ENCODE measurements at places on chromosomes 11 and 22.

- DNase-seq = no peak
Observed at GRCh38 chr11:10695833-10696232, 2.3 kb upstream of the IRAG1 start.

- DNase-seq = no peak
Observed at GRCh38 chr11:110026858-110027626, 66.2 kb upstream of the ZC3H12C start.

- DNase-seq = peak; percentile 71
Observed at GRCh38 chr11:102451681-102452460, 694 bp downstream of the TMEM123 start.

DNA sequence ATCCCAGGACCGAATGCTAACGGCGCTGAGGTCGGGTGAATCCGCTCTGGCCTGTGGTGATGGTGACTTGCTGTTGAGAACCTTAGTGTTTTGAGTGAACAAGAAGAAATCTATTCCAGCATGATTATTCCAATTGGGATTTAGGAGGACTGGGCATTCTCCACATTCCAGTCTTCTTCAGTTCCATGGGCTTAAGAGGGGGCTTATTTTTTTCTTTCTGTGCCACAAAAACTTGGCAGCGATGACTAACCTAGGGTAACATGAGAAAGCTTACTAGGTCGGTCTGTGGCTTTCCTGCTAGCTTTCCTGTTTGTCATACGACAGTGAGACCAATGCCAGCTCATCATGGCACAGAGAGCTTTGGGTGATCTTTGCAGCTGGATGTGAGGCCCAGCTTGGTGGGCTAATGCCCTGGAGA, 62.9 kb upstream of the ATXN10 start:
- DNase-seq = no peak

DNA sequence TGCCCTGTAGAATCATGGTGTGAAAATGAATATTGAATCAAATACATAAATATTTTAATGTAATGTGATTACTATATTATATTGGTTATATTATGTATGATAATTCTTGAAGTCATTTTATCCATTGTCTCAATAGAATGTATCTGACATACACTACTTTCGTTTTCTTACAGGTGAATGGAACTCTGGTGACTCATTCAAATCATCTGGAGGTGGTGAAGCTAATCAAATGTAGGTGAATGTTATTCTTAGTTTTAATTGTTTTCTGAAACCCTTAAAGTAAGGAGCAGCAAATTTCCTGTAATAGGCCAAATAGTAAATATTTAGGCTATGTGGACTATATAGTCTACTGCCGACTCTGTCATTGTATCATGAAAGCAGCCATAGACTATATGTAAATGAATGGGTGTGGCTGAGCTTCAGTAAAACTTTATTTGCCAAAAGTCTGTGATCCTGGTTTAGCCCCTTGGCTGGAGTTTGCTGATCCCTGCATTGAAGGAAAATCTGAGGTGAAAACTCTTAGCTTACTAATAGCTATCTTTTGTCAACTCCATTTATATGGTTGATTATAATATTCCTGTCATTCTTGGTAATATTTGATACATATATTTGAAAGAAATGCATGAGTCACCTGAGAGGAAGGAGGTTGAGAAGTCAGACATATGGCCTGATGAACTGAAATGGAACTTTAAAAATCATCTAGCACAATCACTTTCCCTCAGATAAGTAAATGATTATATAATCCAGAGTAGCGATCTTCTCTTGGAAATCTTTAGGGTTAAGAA, 87.2 kb upstream of the GRIK4 start:
- DNase-seq = no peak

- peak; percentile 55 for DNase-seq
Observed at GRCh38 chr22:41197038-41197972, 7.8 kb upstream of the L3MBTL2 start.

DNA sequence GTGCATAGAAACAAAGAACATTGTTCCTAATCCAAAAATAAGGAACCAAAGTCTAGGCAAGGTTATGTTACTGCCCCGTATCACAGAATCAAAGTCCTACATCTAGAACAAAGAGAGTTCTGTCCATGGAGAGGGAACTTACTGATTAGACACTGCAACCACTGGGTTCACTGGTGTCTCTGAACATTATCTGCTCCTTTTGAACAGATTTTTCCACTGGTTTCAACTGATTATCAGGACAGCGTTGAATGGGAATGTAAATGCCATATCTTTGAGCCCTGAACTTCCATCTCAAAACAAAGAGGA, 20.1 kb upstream of the OR8D2 start:
- no peak for DNase-seq

GRCh38 chr11:111324277-111324720, 26.0 kb downstream of the POU2AF3 start:
- DNase-seq = no peak

DNA sequence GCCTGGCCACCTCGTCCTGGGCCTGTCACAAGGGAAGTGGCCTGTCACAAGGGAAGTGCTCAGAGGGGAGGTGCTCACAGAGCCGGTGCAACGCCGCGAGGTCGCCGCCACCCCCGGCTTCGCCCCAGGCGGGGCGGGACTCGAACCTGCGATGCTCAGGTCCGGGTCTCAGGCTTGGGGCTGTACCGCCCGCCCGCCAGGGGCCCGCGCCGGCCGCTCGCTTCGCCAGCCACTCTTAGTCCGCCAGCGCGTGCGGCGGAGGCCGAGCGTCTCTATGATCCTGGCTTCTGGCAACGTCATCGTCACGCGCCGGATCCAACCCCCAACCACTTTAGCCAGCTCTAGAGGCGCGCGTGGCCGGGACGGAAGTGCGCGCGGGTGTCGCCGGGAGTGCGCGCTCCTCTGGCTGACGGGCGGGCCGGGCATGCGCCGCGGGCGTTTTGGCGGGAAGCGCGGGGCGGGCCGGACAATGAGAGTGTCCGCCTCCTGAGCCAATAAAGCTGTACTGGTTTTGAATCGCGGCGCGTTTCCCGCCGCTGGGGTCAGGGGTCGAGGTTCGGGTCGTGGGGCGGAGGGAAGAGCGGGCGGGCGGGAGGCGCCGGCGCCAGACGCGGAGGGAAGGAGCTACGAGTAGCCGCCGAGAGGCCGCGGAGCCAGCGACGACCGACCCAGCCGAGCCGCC, at the start of gene TRMT2A:
TSS of gene TRMT2A (minus strand) at position 276 of the 682 bp plus-strand sequence. CDS start 320 bp downstream, outside the sequence.
- peak; percentile 85 for DNase-seq

DNA sequence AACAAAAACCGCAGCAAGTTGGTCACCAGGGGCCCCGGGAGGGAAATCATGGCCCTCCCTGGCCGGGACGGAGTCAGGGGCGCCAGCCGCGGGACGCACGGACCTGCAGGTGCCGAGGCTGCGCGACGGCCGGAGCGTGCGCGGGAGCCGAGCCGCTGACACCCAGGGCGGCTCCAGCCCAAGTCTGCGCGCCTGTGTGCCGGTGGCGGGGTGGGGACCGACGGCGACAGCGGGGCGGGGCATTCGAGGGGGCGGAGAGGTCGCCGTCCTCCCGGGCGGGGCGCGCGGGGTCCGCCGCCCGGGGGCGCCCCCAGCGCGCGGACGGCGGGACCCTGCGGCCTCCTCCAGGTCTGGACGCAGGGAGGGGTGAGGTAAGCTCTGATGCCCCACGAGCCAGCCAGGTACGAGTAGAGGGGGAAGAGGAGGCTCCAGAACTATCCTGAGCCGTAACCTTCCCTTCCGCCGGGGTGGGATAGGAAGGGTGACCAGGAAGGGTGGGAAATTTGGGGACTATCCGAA, at the start of gene ESAM:
TSS of gene ESAM (minus strand) at position 186 of the 519 bp plus-strand sequence. CDS start at position 50, 136 bp downstream.
- peak; percentile 9 for DNase-seq

GRCh38 chr22:46878191-46878948, 115.9 kb downstream of the TBC1D22A start:
- DNase-seq = no peak

DNA sequence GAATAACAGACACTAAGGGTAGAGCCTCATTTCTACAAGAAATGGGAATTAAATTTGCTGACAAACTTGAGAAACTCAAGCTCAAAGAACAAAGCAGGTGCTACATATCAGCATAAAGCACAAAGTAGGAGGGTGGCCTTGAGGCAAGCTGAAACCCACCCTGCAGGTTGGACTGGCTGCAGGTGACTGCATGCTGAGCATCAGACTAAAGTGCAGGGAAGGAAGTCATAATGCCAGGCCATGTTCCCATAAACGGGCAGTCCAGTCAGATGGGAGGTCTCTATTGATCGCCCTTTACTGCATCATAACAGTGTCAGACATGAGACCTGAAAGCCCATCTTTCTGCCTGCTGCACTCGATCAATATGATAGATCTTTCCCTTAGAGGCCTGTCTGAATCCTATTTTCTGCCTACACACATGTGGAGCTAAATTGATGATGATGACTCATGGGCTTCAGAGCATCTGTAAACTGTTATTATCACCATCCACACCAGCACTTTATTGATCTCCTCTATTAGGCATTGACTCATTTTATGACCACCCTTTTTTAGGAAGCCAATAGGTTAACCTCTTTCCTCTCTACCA, 224.5 kb upstream of the DDI1 start:
- DNase-seq = no peak

- DNase-seq = no peak
Observed at GRCh38 chr11:35343033-35343598, 76.2 kb downstream of the SLC1A2 start.

GRCh38 chr11:102577723-102578122, 47.2 kb upstream of the MMP7 start:
- no peak for DNase-seq

DNA sequence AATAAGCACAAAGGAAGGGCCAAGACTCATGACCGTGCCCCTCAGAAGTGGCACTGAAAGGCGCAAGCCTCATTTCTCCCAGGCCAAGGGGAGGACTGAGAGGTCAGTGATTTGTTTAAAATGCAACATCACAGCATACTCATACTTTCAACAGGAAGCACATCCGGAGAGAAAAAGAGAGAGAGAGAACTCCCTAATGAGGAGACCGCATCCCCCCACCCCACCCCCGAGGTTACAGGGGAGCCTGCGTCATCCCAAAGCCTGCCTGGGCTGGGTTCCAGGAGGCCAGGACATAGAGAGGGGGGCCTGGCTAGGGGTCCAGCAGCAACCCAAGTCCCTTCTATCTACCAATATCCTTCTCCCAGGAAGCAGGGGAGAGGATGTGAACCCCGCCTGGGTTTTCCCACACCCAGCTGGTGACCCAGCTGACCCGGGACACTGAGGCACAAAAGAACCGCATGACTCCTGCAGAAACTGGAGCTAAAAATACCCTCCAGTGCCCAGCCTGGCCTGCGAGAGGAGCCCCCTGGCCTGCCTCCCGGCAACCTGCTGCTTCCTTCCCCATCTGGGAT, 3.8 kb downstream of the CSNK1E start:
- no peak for DNase-seq

DNA sequence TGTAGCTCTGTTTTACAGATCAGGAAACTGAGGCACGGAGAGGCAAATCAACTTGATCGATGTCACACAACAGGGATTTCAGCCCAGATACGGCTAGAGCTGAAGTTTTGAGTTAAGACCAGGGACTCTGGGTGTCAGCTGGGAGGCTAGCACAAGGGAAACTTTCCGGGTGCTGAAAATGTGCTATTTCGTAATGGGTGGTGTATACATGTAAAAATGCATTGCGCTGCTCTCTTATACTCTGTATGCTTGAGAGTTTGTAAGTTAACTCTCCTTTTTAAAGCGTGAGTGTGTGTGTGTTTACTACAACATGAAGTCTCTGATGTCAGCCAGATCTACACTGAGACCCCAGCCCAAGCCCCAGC, 227.6 kb downstream of the MN1 start:
- DNase-seq = no peak

DNA sequence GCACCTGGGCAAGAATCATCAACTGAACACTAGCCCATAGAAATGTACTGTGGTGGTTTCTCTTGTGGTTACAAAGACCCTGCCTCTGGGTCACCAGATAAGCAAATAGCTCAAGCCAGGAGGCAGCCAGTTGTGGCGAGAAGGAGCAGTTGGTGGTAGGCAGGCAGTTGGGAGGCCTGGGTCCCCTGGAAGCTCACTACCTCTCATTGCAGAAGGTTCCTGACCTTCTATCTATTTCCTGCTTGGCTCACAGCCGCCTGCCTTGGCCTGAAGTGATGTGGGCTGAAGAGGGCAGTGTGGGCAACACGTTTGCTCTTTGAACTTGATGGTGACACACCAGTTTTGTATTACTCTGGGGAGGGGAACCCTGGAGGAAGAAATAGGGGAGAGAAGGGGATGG, 34.7 kb downstream of the NECTIN1 start:
- DNase-seq = no peak

GRCh38 chr11:133346137-133346536, 186.2 kb downstream of the OPCML start:
- no peak for DNase-seq

- no peak for DNase-seq
Observed at GRCh38 chr11:126744699-126745098, 255.9 kb downstream of the KIRREL3 start.

DNA sequence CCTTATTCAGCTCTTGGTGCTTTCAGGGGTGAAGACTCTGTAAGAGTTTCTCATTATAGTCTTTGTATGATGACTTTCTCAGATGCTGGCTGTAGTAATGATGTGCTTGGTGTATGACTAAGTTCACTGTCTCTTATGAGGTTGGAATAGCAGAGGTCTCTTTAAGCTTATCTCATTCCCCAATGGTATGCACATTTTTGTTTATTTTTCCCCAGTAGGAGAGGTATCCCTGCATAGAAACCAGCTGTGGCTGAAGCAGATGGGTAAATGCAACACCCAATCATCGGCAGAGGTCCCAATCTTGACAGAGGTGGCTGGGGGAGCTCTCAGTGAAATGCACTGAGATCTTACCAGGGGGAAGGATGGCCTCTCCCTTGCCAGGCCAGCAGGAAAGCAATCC, 34.6 kb downstream of the BBOX1 start:
- DNase-seq = no peak

DNA sequence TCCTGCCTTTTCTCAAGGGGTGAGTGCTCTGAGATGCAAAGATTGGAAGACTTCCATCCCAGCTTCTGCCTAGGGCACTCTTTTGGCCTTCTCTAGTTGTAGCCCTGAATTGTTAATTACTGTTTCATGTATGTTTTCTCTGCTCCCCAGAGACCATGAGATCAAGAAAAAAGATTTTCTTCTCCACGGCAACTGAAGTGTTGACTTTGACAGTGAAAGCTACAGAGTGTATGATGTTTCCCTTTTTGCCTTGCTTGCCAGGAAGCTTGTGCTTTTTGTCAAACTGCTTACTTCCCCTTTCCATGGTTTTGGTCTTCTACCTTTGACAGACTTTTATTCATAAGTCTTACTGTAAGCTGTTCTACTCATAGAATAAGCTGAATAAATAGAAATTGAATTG, 23.3 kb upstream of the EIF3D start:
- no peak for DNase-seq

Data from NCI-H510A (cell line).